Psoas muscle (tissue), 8 donors: ENCODE measurements at places on chromosomes 5 and 9. TPM values are rescaled to one million over a fixed set of nuclear protein-coding genes. Genes with fewer than 3 reads are reported as not detected.
A peak's percentile ranks its signal among the peaks of the same experiment; 100 is the strongest.

DNA sequence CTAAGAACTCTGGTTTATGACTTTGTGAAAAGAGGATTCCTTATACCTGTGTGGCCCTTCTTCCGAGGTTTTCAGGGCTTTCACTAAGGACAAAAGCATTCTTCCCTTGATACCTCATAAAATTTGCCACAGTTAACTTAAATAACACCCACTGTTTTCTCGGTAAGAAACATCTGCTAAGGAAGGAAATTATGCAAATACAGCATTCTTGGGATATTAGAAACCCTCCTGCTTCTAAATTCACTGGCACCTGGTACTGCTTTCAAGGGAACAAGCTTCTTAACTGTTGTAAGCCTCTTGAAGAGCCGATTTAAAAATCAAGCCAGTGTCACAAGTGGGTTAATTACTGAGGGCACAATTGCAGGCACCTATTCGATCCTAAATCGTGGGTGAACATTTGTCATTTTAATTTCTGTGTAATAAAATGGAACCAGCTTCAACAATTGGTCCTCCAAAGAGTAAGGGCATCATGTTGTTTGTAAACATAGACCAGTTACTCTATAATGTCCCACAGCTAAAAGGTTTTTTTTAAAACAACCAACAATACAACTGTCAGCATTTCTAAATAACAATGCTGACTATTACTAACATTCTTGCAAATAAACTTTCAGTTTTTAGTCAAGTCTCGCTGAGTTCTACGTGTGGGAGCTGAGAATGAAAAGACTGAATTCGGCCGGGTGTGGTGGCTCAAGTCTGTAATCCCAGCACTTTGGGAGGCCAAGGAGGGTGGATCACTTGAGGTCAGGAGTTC lies 26.6 kb downstream of the AK3 start:
- DNase-seq, result no peak

GRCh38 chr5:32506201-32506661 lies 61.7 kb upstream of the ZFR start:
- no peak for DNase-seq

DNA sequence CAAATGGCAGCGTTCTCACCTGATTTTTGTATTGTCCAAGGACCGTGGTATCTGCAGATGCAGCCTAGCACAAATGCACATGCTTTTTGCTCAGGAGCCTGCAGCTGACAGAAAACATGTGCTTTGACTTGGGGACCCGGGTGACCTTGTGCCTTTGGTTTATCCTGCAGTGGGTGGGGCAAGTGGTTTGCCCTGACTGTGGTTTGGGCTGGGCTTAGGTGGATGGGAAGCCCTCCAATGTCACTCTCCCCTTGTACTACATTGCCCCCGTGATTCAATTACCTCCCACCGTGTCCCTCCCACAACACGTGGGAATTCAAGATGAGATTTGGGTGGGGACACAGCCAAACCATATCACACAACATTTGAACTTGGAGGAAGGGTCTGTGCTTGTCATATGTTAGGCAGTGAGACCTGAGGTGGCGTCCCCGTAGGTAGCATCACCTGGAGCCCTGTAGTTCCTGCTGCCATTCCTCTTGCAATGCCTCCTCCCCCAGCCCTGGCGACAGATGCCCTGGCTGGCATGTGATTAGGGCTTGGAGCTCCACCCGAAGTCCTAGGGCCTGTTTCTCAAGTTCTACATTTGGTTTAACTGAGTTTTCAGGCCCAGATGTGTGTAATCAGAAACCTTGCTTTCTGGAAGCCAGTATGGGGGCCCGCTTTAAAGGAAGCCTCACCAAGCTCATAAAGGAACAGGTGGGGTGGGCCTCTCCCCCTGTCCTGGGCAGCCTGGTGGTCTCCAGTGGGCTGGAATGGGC lies 2.1 kb downstream of the ANKRD33B start:
- peak; percentile 50 for DNase-seq

The TXNDC8 gene
- not detected for total RNA-seq

The CD274 gene
- total RNA-seq, result 0.93 TPM

The GAPVD1 gene
- total RNA-seq, result 33.0 TPM

The PHYHD1 gene
- total RNA-seq, result 32.9 TPM

The GFRA3 gene
- total RNA-seq, result 0.15 TPM
